ENCODE measurements at places on chromosomes 6 and 20.
A peak's percentile ranks its signal among the peaks of the same experiment; 100 is the strongest.

DNA sequence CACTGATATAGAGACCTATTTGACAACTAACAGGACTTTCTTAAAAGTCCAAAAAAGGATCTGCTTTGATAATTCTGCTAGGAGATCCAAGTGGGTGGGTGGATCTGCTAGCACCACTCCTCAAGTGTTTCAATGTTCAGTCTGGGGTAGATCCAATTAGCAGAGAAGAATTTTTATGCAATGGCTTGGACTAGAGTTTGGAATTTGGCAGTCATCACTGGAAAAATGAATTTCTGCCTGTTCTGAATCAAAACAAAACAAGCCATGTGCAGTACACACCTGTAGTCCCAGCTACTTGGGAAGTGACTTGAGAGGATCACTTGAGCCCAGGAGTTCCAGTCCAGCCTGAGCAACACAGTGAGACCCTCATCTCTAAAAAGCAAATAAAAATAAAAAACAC is 12.6 kb upstream of the GNMT start:
- DNase-seq, result no peak

- peak; percentile 83 for DNase-seq
Measured at GRCh38 chr6:28657769-28658465, 132.2 kb downstream of the GPX5 start.

DNA sequence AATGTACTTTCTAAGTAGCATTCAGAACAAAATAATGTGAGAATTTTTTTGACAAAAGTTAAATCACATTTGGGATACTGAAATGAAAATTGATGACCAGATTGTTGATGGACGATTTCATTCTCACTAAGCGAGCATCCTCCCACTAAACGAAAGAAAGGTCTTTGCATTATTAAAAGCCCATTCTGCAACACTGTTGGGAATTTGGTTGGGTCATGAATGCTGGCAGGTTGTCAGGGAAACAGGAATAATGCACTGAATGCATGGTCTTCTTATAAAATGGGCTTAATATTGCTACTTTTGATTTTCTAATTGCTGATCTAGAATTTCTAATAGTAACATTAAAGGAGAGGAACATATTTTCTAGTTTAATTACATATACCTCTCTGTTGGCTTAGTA is 229.8 kb downstream of the NKAIN2 start:
- no peak for DNase-seq

DNA sequence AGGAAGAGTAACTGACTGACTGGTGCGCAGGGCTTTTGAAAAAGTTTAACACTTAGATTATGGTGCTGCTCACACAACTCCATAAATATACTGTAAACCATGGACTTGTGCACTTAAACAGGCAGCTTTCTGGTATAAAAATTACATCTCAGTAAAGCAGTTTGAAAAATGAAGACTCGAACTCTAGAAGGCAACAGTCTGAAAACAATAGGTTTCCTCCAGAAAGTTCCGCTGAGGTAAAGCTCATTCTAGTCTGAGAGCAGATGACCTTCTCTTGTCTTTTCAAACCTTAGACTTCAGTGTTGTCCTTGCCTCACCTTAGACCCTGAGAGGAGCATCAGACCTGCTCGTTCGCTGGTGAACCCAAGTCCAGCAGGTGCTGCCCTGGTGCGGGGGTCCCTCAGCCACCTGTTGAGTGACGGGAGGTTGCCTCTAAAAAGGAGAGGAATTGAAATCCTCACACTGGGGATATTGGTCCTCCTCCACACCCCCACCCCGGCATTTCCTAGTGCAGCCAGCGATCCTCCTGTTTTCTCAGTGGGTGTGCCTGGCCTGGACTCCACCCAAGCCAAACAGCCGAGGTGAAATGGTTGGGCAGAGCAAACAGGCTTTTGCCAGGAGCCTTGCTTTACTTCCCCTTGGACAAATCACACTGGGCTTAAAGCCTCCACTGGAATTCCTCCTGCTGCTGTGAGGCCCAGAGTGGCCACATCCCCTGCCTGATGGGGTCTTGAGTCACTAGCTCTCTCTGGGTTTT is 14.7 kb upstream of the PYGB start:
- DNase-seq, result peak; percentile 71

GRCh38 chr6:75735491-75736186 is 13.4 kb upstream of the MYO6 start:
- peak; percentile 16 for DNase-seq

DNA sequence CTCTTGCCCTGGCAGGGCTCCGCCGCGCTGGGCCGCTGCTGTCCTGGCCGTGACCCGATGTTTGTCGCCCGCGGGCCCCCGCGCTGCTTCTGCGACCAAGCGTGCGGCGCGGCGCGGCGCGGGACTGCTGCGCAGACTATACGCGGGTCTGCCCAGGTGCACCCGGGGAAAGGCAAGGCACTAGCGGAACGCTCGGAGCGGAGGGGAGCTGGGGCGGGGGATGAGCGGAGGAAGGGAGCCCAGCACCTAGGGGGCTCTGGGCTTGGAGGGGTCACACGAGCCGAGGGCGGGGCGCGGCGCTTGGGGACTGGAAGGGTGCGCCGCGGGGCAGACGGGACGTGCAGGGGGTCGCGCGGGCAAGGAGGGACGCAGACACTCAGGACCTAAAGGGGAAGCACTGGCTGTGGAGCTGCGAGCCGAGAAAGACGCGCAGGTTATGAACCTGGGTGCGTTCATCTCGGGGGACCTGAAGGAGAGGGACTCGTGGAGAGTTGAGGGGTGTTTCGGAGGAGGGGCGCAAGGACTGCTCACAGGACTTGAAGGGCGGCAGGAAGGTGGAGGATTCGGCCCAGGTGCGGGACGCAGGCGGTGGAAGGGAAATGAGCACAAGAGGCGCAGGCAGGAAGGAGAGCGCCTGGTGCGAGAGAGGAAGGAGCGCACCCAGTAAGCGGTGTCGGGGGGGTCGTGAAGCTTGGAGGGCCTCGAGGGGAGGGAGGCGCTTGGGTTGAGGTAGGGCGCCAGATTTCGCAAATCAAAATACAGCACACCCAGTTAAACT is 40.8 kb upstream of the ZNFX1 start:
- DNase-seq, result no peak

DNA sequence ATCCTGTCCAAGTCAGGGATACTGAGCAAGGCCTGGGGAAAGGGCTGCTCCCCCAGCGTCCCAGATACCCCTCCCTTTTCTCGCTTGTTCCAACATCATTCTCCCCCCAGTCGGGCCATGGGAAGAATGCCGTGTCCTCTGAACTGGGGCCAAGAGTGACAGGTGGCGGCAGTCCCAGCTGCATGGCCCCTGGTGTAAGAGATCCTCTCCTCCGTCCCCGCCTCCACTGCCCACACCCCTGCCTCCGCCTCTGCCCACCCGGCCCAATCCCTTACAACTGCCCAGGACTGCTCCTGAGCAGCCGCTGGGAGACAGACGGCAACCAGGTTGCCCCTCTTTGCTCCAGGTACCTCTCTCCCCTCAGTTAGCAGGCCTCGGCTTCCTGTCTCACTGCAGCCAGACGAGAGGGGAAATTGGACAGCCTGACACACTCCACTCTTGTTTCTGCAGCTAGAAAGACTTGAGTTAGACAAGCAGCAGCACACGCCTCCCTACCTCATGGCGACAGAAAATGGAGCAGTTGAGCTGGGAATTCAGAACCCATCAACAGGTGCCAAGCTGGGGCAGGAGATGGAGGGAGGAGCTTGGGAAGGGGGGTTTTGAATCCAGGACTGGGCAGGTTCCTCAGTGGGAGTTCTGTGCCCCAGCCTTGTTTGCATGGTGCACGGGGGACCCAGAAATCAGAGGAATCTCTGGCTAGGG is at the start of gene MYLK2:
TSS of gene MYLK2 (plus strand) at position 274 of the 702 bp plus-strand sequence. CDS start at position 499, 225 bp downstream.
- DNase-seq, result no peak

GRCh38 chr6:10478187-10479040 is 42.7 kb upstream of the GCNT2 start:
- peak; percentile 55 for DNase-seq

DNA sequence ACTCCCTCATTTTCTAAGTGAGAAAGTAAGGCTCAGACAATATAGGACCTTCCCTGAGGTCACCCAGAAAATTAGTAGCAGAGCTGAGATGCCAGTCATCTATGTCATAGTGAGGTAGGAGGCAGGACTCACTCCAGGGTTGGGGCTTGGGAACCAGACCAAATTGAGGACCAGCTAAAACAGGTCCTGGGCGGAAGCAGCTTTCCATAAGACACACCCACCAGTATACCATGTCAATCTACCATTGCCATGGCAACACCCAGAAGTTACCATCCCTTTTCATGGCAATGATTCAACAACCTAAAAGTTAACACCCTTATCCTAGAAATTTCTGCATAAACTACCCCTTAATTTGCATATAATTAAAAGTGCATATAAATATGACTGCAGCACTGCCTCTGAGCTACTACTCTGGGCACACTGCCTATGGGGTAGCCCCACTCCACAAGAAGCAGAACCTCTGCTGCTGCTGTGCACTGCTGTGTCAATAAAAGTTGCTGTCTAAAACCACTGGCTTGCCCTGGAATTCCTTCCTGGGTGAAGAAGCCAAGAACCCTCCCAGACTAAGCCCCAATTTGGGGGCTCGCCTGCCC is 30.3 kb upstream of the OCSTAMP start:
- no peak for DNase-seq

- no peak for DNase-seq
Measured at GRCh38 chr20:32191873-32192272, 15.7 kb downstream of the PLAGL2 start.

DNA sequence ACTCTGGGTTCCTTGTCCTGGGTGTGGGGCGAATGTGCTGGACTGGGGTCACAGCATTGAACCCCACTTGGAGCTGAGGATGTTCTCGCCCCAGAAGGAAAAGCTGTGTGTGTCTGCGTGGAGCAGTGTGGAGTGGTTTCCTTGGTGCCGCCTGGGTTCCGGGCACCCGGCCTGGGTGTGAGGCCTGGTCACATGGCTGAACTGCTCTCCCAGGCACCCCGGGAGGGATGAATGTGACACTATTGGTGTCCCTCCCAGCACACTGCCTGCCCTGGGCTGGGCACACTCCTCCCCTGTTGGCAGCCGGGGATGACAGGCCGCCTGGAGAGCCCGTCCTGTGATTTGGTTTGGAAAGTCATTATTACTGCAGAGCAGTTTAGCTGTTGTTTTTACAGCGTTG is 12.3 kb downstream of the MYT1 start:
- DNase-seq, result no peak

- DNase-seq, result peak; percentile 87
Measured at GRCh38 chr20:46174469-46175126, 56.5 kb downstream of the CD40 start.

GRCh38 chr20:59645271-59645670 is 40.9 kb downstream of the PHACTR3 start:
- DNase-seq, result no peak

DNA sequence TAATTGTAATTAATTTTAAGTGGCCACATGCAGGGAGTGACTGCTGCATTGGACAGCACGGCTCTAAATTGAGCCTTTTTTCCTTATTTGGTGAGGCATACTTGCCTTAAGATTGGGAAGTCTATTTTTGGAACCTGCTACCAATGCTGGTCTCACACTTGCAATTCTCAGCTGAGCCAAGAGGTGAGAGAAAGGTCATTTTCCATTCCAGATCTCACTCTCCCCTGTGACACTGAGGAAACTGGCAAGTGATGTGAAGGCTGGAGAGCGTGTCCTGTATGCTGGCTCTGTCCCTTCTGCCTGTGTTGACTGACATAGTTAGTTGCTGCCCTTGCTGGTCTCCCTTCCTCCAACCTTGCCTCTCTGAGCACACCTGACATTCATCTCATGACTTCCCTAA is 735 bp upstream of the MOG start:
- DNase-seq, result no peak

DNA sequence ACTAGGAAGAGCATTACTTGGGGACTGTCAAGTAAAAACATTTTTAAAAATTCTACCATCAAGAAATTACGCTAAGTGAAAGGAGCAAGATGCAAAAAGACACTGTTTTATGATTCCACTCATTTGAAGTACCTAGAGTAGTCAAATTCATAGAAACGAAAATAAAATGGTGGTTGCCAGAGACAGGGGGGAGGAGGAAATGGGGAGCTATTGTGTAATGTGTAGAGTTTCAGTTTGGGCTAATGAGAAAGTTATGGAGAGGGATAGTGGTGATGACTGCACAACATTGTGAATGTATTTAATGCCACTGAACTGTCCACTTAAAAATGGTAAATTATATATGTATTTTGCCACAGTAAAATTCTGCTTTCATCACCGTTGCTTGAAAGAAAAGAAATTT is 83.8 kb downstream of the UST start:
- DNase-seq, result no peak
